ENCODE measurements at places on chromosomes 16 and 17.

- no peak for DNase-seq
Measured at GRCh38 chr17:57723427-57724025, 21.6 kb downstream of the CCDC182 start.

- no peak for DNase-seq
Measured at GRCh38 chr17:82014971-82015310, 7.7 kb downstream of the CENPX start.

GRCh38 chr17:6648181-6648580, 3.2 kb downstream of the MED31 start:
- DNase-seq = no peak

DNA sequence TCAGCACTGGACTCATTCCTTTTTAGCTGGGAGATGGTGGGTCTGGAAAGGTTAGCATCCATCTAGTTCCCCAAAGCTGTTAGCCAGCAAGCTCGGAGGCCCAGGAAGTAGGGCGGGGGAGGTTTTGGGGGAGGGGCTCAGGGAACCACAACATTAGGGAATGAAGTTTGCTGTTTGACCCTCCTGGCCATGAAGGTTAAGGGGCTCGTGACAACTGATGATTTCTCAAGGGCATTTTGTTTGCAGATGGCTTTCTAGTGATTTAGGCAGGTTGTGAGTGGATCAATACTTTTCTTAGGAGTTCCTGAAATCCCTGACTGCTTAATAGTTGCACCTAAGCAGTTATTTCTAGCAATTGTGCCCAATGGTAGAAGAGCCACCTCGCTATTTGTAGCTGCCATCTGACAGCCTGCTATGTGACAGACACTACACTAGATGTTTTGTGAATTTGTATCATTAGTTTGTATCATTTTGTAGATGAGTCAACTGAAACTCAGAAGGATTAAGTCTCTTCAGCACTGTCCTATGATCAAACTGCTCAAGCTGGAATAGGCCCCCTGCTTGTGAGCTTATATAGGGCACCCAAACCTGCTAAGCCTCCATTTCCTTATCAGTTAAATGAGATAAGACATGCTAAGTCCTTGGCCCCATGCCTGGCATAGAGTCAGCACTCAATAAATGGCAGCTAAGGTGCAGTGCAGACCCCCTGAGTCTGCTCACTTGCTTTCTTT, 146.4 kb downstream of the IRX3 start:
- no peak for DNase-seq

DNA sequence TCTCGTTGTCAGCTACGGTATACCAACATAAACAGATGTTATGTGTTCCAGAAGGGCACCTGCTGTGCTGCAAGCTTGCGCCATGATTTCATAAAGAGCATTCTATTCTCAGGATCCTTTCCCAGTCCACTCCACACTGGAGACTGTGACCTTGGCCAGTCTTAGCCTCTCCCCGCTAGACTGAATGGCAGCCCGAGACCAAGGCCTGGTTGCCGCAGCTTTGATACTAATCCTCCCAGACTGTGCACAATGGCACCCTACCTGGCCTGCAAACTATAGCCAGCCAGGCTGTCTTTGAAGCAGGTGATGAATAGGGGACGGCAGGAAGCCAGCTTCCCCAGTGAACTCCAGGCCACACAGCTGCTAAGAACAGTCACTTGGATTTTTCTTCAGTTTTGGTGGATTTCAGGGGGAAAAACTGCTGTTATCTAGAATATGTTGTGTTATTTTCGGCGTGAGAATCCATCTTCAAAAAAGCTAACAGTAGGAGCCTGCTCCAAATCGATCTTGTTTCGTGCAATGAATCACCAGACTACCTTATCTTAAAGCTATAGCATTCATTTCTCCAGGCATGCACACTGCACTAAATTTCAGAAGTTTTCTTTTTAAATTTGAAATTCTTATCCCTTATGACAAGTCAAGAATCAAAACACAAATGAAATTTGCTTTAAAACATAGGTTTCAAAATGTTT, 289.0 kb downstream of the CEP112 start:
- DNase-seq = no peak

- no peak for DNase-seq
Measured at GRCh38 chr17:55585629-55586028, 74.4 kb upstream of the SMIM36 start.

DNA sequence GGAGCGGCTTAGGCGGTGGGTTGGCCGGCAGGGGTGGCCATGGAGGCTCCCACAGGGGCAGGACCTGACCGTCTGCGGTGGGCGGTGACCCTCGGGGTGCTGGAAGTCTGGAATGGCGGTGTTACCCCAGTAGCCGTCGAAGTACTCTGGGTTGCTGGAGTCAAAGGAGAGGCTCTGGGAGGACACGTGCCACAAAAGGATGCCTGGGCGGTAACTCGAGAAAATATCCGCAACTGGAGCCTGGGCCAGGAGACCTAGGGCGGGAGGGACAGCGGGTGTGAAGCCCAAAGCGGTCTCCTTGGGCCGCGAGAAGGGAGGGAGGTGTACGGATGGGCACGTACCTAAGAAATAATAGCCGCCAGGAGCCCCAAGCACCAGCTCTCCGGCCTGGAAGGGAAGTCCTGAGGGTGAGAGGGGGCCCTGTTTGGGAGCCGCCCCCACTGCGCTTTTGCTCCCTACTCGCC, 4.6 kb downstream of the ITGA2B start:
- no peak for DNase-seq

GRCh38 chr16:79042886-79043285, 557.7 kb downstream of the MAF start:
- DNase-seq = no peak

- DNase-seq = no peak
Measured at GRCh38 chr17:41457676-41458075, 9.5 kb downstream of the KRT32 start.

DNA sequence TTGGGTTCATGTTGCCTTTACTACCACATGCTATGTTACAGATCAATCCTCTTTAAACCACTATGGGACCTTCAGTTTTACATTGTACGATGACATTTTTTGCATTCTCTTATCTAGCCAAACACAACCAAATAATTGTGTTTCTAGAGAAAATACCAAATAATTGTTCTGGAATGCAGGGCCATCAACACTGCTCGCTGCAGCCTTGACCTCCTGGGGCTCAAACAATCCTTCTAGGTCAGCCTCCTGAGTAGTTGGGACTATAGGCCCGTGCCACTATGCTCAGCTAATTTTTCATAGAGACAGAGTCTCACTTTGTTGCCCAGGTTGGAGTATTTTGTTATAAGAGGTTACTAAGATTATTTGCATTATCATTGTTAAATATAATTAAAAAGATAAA, 237.5 kb upstream of the PMFBP1 start:
- DNase-seq = no peak

DNA sequence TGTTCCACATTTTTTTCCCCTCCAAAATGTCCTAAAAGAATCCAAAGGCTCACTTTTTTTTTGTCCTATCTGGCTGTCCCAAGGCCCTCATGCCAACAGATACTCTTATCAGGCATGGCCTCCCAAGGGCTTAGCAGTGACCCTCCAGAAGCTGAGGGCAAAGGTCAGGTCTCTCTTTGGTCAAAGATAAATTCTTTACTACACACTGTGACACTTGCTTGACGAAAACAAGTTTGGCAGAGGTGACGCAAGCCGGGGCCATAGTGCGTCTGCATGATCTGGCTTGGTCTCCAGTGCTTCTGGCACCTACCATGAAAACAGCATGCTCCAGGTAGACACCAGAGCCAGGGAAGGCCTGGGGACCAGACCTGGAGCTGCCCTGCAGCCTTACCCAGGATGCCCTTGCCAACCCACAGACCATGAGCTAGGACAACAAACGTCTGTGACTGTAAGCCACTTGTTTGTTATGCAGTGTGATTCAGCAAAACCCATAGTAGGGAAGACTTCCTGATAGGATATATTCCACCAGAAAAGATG, 48.5 kb upstream of the IRF8 start:
- DNase-seq = no peak

- no peak for DNase-seq
Measured at GRCh38 chr17:1280652-1281051, 1.2 kb downstream of the TRARG1 start.

GRCh38 chr17:79837888-79838521, 1.2 kb downstream of the CBX4 start:
- DNase-seq = peak; percentile 55

DNA sequence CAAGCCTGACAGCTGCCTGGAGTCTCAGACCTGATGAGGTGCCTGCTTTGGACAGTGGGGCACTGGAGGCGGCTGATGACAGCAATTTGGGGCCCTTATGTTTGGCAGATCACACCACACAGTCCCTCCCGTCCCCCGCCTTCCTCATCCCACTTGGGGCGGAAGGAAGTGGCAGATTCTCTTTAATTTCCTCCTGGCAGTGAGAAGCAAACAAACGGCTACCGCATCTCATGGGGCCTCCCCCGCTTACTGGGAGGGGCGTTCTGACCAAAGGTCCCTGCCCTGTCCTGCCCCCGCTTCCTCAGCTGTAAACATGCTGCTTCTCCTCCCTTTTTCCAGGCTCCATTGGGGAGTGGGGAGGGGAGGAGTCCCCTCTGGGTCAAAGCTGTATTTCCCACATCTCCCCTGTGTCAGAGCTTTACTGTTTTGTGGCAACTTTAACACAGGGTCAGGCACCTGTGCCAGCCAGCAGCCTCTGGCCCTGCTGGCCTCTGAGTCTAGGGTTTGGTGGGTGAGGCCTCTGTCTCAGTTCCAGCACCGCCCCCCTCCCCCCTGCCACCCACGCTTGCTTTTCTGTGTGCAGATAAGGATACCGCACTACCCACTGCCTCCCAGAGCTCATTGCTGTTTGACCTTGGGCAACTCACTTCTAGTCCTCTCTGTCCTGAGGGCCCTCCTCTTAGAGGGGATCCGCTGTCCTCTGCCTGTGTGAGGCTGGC, 5.4 kb upstream of the NFATC3 start:
- DNase-seq = peak; percentile 65

- DNase-seq = no peak
Measured at GRCh38 chr16:28311913-28312312, 19.6 kb downstream of the SBK1 start.

- DNase-seq = no peak
Measured at GRCh38 chr16:21608639-21609328, 9.4 kb downstream of the METTL9 start.

DNA sequence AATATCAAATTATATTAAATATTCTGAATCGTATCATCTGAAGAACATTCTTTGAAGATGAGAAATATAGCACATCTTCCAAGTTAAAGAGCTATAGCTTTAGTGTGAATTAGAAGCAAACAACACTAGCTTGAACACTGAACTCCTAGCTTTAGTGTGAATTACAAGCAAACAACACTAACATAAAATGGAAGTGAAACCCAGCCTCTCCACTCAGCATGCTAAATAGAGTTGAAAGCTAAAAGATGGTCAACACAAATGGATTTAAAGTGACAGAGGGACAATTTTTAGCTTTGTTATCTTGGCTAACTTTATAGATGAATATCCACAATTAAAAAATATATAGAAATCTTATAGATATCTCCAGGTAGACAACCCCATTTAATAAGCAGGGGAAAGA, 4.5 kb upstream of the KIF2B start:
- no peak for DNase-seq

GRCh38 chr16:24700549-24701392, 28.7 kb upstream of the TNRC6A start:
- peak; percentile 80 for DNase-seq

- DNase-seq = no peak
Measured at GRCh38 chr17:55288356-55289105, 23.8 kb downstream of the HLF start.

GRCh38 chr17:1146561-1147265, 33.1 kb downstream of the ABR start:
- no peak for DNase-seq

- peak; percentile 64 for DNase-seq
Measured at GRCh38 chr17:78993241-78993956, 13.7 kb upstream of the LGALS3BP start.

GRCh38 chr17:35315283-35315682, 58.1 kb downstream of the SLFN11 start:
- peak; percentile 25 for DNase-seq

DNA sequence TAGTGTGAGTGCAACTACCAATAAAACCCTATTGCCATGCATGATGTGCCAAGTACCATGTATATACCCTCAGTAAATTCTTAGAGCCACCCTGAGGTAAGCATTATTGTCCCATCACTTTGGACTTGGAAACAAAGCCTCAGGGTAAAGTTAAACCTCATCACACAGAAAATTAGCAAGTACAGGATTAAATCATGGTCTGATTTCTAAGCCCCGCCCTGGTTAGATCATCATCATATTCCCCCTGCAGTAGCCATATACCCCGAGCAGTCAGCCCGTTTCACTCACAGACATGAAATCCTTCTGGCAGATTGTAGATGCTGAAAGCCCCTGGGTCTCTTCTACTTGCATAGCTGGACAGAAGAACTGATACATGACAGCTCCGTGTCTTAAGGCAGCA, 4.8 kb downstream of the ZP2 start:
- no peak for DNase-seq

- DNase-seq = no peak
Measured at GRCh38 chr17:18179804-18180203, 3.8 kb upstream of the ALKBH5 start.

GRCh38 chr17:45427181-45427835, 5.4 kb downstream of the ARHGAP27 start:
- no peak for DNase-seq

GRCh38 chr17:44352828-44353671, 7.9 kb downstream of the GRN start:
- DNase-seq = no peak

GRCh38 chr17:50354776-50355175, 8.8 kb downstream of the XYLT2 start:
- DNase-seq = no peak

GRCh38 chr16:48620445-48620844, 10.5 kb upstream of the N4BP1 start:
- no peak for DNase-seq

DNA sequence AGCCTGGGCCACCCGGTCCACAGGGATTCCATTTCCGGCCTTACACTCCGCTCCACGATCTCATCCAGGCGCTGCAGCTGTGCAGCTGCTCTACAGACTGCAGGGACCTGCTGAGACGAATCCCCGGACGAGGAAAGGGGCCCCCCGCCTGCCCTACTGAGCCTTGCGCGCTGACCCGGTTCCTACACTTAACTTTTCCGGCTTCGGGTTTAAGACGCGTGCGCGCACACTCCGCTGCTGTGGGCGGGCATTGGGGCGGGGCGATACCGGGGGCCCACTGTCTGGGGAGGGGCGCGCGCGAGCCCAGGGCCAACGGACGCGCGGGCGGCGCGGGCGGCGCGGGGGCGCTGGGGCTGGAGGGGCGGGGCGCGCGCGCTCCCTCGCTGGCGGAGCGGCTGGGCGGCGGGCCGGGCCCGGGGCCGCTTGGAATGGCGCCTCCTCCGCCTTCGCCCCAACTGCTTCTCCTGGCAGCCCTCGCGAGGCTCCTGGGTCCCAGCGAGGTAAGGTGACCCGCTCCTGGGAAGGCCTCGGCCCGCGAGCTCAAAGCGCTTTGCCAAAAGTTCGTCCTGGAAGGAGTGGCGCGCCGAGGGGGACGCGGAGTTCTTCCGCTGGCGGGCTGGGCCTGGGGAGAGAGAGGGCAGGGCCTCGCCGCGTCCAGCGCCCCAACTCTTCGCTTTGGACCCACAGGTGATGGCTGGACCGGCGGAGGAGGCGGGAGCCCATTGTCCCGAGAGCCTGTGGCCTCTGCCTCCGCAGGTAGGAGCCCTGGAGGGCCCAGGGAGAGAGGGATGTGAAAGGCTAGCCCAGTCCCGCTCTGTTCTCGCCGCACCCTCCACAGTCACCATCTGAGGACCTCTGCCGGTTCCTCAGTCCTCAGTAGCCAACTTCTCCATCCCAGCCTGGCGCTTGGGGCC, at the start of gene TP53I13:
Gene TP53I13 (plus strand): TSS at position 371 of the 914 bp plus-strand sequence. CDS start 58 bp downstream, at position 429.
- DNase-seq = peak; percentile 87

All from ovary (tissue), 10 donors.